A549 treated with GW870086 at 1 μM for 4 hours (cell line): ENCODE measurements at places on chromosomes 11 and 22. TPM values are rescaled to one million over a fixed set of nuclear protein-coding genes. Genes with fewer than 3 reads are reported as not detected.

The HMOX1 gene
- 416 to 649 TPM (median 496 TPM) in 5 replicates for total RNA-seq

The H19 gene
- 8.3 to 20.6 TPM (median 14.5 TPM) in 5 replicates for total RNA-seq

The FAM181B gene
- 0.05 to 0.07 TPM (median 0.05 TPM) in 3 of 5 replicates, not detected in the others for total RNA-seq

The MRGPRE gene
- 0.14 to 0.17 TPM in 2 of 5 replicates, not detected in the others for total RNA-seq

The BATF2 gene
- 0.61 to 1.3 TPM (median 0.67 TPM) in 5 replicates for total RNA-seq

The TSPAN18 gene
- total RNA-seq, result 1.9 to 3.5 TPM (median 2.4 TPM) in 5 replicates

The SAA4 gene
- total RNA-seq, result not detected in 5 replicates

The OR10D3 gene
- total RNA-seq, result not detected in 5 replicates

The MFNG gene
- 2.2 to 2.5 TPM (median 2.3 TPM) in 5 replicates for total RNA-seq

The TBX10 gene
- total RNA-seq, result not detected in 5 replicates

The CERK gene
- total RNA-seq, result 23.1 to 26.5 TPM (median 24.0 TPM) in 5 replicates

The SC5D gene
- 8.2 to 11.9 TPM (median 10.1 TPM) in 5 replicates for total RNA-seq

The CRY2 gene
- 3.8 to 4.7 TPM (median 4.0 TPM) in 5 replicates for total RNA-seq

The ZBTB16 gene
- 0.13 to 0.50 TPM (median 0.23 TPM) in 5 replicates for total RNA-seq

The MYBPC3 gene
- total RNA-seq, result 0.02 to 0.10 TPM (median 0.06 TPM) in 5 replicates

The ACCSL gene
- not detected in 5 replicates for total RNA-seq

The PHF21B gene
- 0.53 to 1.2 TPM (median 0.66 TPM) in 5 replicates for total RNA-seq

The CARD10 gene
- total RNA-seq, result 30.4 to 40.6 TPM (median 38.7 TPM) in 5 replicates

The MS4A4A gene
- not detected in 5 replicates for total RNA-seq

The USP2 gene
- 0.48 to 0.79 TPM (median 0.68 TPM) in 5 replicates for total RNA-seq

The ADAMTS8 gene
- 0.26 to 0.52 TPM (median 0.47 TPM) in 5 replicates for total RNA-seq

The SLCO2B1 gene
- 2.9 to 4.5 TPM (median 3.1 TPM) in 5 replicates for total RNA-seq

The OSBP2 gene
- 8.9 to 11.4 TPM (median 9.8 TPM) in 5 replicates for total RNA-seq

The FOLR3 gene
- total RNA-seq, result not detected in 5 replicates

The MFRP gene
- total RNA-seq, result not detected in 5 replicates

The OR51E1 gene
- not detected in 5 replicates for total RNA-seq

The CCDC87 gene
- 0.21 to 0.68 TPM (median 0.53 TPM) in 5 replicates for total RNA-seq

The PCNX3 gene
- total RNA-seq, result 26.1 to 36.6 TPM (median 36.0 TPM) in 5 replicates

The PHOX2A gene
- not detected in 5 replicates for total RNA-seq

The CRYBB2 gene
- total RNA-seq, result not detected in 5 replicates

The ARHGEF17 gene
- 7.4 to 13.3 TPM (median 12.5 TPM) in 5 replicates for total RNA-seq

The DDI1 gene
- not detected in 5 replicates for total RNA-seq

The GAS2 gene
- 0.27 to 0.98 TPM (median 0.58 TPM) in 5 replicates for total RNA-seq

The CASP5 gene
- not detected in 5 replicates for total RNA-seq

The SMIM35 gene
- not detected in 5 replicates for total RNA-seq

The WBP2NL gene
- total RNA-seq, result 0.30 TPM in 1 of 5 replicates, not detected in the others

The CCDC116 gene
- total RNA-seq, result 0.09 TPM in 1 of 5 replicates, not detected in the others

The CLDN5 gene
- not detected in 5 replicates for total RNA-seq

The SLC22A6 gene
- total RNA-seq, result not detected in 5 replicates

The OR4S1 gene
- not detected in 5 replicates for total RNA-seq

The CARNS1 gene
- total RNA-seq, result 0.14 to 0.19 TPM (median 0.14 TPM) in 5 replicates

The FIBIN gene
- total RNA-seq, result not detected in 5 replicates

The MYOD1 gene
- total RNA-seq, result not detected in 5 replicates

The UPB1 gene
- total RNA-seq, result not detected in 5 replicates

The MUC2 gene
- 0.07 to 0.24 TPM (median 0.11 TPM) in 5 replicates for total RNA-seq

The THRSP gene
- total RNA-seq, result not detected in 5 replicates

The CYP2D6 gene
- total RNA-seq, result 0.40 to 0.91 TPM (median 0.55 TPM) in 5 replicates

The GNB1L gene
- total RNA-seq, result 15.4 to 19.6 TPM (median 18.4 TPM) in 5 replicates
